Nephron progenitor cell (in vitro differentiated cells): ENCODE measurements at places on chromosomes 7 and 10.

DNA sequence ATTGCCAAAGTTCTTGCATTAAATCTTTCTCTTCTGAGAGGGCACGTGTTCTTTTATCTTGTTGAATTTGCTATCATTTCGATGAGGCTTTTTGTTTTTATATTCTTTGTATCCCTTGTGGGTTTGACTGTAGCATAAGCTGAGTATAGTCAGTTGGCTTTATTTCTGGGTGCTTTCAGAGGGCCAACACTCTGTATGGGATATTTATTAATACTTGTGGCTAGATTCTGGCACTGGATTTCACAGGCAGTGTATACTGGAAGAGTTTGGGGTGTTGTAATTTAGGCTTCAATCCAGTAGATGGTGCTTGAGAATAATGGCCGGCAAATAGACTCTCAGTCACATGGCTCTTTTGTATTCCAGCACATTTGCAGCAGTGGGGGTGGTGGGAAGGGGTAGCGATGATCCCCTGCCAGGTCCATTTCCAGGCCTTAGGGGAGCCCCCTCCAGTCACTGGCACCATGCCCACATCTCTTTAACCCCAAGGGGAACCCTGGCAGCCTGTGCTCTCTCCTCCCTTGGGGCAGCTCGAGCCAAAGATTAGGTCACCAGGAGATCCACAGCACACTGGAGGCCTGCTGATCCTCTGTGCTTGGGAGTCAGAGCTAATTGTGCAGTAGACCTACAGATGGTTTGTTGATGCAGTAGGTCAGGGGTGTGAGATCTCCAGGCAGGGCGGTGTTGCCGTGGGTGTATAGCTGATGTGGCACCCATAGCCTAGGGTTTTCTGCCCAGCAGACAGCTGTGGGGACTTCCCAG lies 81.8 kb downstream of the PTPN20 start:
- no peak for DNase-seq

DNA sequence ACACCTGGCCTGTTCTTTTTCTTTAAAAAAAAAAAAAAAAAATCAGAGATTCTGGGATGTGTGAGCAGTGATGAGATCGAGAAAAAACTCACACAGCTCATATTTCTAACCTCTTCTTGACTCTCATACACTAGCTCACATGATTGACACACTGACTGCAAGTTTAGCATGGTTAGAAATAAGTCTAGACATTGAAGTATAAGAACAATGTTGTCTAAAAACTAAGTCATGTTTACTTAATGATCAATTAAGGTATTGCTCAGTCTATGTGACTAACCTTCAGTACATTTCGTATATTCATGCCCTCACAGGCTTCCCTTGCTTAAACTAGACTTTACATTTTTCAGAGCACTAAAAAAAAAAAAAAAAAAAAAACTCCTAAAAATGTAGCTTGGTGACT lies 775.1 kb downstream of the GATA3 start:
- DNase-seq: no peak

DNA sequence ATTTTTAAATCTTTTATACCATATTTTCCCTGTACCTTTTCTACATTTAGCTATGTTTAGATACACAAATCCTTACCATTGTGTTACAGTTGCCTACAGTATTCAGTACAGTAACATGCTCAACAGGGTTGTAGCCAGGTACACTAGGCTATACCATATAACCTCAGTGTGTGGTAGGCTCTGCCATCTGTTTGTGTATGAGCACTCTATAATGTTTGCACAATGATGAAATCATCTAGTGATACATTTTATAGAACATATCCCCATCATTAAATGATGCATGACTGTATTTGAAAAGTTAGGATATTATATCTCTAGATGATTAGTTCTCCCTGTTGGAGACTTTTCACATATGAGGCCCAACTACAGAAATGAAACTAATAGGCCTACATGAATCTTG lies 188.6 kb downstream of the STK31 start:
- no peak for DNase-seq

- DNase-seq: no peak
These were observed 117.7 kb downstream of the ELFN1 start for GRCh38 chr7:1787681-1788235.

- DNase-seq: no peak
These were observed 10.8 kb downstream of the SEPHS1 start for GRCh38 chr10:13337128-13337826.

DNA sequence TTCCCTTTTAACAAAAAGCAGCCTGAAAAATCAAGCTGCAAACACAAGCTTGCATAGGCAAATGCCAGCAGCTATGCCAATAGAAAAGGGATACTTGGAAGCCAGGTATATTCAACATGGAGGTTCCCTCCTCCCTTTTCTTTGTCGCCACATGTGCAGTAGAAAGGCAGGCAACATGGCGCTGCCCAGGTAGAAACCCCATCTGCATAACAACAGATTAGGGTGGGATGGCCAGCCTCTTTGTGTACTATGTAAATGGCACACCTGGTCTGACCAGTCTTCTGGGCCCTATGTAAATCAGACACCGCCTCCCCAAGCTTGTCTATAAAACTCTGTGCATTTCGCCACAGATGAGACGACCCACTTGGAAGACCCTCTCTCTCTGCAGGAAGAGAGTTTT lies 58.1 kb downstream of the CCDC3 start:
- DNase-seq: no peak

GRCh38 chr10:70084189-70084588 lies 31.5 kb downstream of the MACROH2A2 start:
- DNase-seq: no peak

GRCh38 chr7:36746347-36746746 lies 22.1 kb upstream of the AOAH start:
- no peak for DNase-seq

- DNase-seq: no peak
These were observed 83.5 kb downstream of the ADK start for GRCh38 chr10:74234569-74234968.

- DNase-seq: no peak
These were observed 472 bp downstream of the RASSF4 start for GRCh38 chr10:44960088-44960460.

DNA sequence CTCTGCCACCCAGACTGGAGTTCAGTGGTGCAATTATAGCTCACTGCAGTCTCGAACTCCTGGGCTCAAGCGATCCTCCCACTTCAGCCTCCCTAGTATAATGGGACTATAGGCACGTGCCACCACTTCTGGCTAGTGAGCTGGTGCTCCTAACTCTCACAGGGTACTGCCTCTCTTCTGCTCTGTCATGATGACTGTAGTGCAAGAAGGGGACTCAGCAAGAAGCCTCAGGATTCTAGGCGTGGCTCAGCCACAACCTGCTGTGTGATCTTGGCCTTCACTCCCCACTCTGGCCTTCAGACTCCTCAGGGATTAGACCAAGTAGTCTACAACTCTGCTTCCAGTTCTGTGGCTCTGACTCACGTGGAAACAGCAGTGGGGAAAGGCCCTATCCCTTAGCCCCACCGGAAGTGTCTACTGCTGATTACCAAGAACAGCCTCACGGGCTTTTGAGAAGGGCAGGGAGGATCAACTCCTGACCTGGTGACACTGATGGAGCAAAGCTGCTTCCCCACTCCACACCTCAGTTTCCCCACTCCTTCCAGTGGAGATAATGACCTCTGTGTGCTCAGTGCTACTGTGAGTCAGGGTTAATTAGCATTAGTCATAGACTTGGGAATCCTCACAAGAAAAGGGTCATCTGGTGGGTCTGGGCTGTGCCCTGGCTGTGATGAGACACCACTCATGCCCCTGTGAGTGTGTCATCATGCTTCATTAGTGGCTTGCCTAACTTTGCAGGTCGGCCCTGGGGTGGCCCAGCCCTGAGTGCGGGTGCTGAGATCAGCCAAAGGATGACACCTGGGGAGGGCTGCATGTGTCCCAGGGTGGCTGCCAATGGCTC lies 41.1 kb downstream of the ZC3HC1 start:
- no peak for DNase-seq

DNA sequence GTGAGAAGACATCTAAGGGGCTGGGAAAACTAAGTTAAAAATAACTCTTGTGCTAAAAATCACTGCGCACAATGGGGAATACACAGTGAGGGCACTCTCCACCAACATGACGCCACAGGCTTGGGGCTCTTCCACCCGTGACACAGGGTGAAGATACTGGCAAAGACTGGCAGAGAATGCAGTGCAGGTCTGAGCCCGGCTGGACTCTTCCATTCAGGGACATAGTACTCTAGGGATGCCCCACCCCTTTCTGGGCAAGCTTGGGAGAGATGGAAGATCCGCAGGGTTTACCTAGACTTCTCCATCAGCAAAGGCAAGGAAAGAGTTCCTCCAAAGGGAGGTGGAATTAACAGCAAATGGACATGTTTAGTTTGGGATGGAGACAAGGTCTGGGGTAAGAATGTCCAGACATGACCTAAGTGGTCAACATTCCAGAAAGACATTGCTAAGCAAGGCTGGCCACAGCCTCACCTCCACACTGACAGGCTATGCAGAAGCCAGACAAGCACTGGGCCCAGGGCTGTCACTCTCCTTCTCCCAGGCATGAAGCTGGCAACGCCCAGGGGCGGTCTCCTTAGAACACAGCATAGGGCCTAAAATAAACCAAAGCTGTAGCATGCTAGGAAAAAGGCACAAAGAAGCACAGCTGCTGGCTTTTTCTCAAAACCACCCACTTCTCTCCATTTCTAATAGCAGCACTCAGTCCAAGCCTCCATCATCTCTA lies 28.1 kb downstream of the XPNPEP1 start:
- DNase-seq: no peak
